ENCODE measurements at places on chromosomes 6 and 20.

- DNase-seq: peak; percentile 25
Observed at GRCh38 chr6:11363881-11364576, 131.6 kb upstream of the NEDD9 start.

- no peak for DNase-seq
Observed at GRCh38 chr6:20476501-20477043, 57.7 kb upstream of the CDKAL1 start.

DNA sequence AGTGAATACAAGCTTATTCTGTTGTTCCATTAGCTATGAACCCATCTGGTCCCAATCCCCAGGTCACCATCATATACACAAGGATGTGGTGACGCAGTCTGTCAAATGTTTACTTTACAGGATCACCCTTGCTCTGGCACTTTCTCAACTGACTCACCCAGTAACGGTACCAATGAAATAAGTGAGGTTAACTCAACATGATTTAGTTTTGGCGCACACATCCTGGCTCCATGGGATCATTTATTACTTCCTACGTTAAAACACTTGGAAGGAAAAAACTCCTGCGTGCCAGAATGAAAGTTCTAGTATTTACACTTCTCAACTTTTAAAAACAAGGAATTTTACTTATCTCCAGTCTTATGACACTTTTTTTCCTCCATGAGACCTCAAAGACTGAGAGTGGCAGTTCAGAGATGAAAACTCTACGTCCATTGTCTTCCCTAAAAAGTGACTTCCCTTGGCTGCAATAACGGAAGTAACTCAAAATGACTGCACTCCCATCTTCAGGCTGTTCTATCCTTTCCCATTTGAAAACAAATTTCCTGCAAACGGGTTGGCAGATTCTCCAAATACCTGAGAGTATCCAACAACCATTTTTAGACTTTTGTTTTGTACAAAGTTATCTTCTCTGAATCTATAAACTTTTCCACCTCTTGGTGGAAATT, 15.9 kb downstream of the AGPAT4 start:
- DNase-seq: no peak

GRCh38 chr6:116017546-116018295, 43.0 kb downstream of the FRK start:
- DNase-seq: peak; percentile 63

- DNase-seq: peak; percentile 81
Observed at GRCh38 chr6:43962458-43962857, 164.8 kb downstream of the MRPL14 start.

DNA sequence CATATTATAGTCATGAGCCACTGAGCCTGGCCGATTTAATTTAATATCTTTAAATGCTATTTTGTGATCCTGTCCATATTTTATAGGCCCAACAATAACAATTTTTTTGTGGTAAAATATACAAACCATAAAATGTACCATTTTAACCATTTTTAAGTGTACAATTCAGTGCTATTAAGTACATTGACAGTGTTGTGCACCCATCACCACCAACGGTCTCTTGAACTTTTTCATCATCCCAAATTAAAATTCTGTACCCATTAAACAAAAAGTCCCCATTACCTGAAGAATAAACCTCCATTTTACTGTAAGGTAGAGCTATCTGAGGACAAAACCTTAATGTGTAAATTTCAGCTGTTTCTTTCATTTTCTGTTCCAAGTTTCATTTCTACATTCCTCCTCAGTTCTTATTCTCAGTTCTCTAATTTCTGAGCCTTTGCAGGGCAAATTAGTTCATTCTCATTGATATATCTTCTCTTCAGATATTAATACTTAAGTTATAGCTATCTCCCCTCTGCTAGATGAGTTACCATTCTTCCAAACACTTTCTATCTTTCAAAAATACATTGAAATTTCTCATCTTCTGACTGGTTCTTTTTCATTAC, 10.3 kb downstream of the MTO1 start:
- peak; percentile 51 for DNase-seq

DNA sequence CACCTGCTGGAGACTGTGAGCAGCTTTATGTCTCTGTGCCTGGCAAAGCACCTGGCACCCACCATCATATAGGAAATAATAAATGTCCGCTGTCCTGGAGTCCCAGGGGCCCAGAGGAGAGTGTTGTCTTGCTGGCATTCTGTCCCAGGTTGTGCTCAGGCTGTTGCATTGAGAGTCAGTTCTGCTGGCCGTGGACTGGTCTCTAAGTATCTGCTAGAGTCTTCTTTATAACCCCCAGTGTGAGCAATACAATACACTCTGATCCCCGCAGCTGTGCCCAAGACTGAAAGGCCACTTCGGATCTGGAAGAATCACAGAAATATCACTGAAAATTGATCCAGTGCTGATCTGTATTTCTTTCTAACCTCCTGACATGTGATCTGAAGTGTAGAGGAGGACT, 38.3 kb upstream of the HINT3 start:
- DNase-seq: no peak

DNA sequence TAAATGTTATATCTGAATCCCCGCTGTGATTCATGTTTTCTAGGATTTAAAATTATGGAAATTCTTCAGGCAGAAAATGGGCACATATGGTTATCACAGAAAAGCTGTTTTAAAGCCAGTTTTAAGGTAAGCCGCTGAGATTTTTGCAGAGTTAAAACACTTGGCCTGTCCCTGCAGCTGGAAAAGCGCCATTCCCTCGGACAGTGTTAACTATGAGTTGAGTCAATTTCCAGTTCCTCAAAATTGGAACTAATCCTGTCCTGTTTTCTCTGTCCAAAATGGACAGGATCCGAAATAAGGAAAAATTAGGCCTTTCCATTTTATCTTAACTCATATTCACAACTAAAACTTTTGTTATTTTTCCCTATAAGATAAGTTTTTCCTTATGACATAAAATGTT, 225.2 kb downstream of the SAMD5 start:
- no peak for DNase-seq

- DNase-seq: no peak
Observed at GRCh38 chr6:109081026-109081425, 13.6 kb downstream of the SESN1 start.

DNA sequence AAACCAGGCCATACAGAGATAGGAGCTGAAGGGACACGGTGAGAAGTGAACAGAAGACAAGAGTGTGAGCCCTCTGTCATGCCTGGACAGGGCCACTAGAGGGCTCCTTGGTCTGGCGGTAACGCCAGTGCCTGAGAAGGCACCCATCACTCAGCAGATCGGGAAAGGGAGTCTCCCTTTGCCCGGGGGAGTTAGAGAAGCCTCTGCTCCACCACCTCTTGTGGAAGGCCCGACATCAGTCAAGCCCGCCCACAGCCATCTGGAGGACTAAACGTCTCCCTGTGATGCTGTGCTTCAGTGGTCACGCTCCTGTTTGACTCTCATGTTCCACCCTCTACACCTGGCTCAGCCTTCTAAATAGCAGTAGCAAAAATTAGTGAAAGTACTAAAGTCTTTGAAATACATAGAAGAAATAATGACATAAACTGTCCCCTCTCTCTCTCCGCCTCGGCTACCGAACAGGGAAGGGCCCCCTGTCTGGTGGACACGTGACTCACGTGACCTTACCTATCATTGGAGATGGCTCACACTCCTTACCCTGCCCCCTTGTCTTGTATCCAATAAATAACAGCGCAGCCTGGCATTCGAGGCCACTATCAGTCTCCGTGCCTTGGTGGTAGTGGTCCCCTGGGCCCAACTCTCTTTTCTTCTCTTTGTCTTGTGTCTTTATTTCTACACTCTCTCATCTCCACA, 66.7 kb downstream of the RPP21 start:
- peak; percentile 72 for DNase-seq

GRCh38 chr6:84560436-84561390, 203.7 kb downstream of the TBX18 start:
- DNase-seq: no peak

DNA sequence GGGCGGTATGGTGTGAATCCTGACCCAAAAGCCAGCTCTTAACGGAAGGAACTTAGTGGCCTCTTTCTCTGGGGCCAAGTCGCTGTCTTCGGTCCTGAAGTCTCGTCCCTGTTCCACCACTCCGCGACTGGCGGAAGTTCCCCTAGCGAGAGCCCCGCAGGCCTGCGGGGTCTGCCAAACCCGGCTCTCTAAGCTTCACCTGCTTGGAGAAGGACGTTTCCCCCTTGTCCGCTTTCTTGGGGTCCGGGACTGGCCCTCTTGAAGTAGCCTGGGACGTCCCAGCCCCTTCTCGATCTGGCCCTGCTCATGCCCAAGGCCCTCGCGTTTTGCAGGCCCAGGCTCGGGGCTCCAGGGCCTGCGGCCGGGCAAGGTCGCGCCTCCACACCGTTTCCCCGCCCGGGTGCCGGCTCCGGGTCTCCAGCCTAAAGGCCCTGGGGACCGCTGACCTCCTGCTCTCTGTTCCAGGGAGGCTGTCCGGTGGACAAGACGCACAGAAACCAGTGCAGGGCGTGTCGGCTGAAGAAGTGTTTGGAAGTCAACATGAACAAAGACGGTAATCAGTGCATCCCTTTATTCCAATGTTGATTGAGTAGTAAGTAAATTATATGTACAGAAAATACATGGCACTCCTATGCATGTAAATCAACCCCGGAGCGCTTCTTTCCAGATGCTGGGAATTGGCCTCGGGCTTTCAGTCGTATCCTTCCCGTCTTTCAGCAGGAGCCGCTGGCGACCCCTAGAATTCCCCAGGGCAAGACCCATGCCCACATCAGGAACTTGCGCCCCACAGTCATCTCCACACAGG, 8.8 kb downstream of the NR2E1 start:
- DNase-seq: peak; percentile 82

- DNase-seq: peak; percentile 65
Observed at GRCh38 chr6:106090001-106090400, 3.9 kb downstream of the PRDM1 start.

DNA sequence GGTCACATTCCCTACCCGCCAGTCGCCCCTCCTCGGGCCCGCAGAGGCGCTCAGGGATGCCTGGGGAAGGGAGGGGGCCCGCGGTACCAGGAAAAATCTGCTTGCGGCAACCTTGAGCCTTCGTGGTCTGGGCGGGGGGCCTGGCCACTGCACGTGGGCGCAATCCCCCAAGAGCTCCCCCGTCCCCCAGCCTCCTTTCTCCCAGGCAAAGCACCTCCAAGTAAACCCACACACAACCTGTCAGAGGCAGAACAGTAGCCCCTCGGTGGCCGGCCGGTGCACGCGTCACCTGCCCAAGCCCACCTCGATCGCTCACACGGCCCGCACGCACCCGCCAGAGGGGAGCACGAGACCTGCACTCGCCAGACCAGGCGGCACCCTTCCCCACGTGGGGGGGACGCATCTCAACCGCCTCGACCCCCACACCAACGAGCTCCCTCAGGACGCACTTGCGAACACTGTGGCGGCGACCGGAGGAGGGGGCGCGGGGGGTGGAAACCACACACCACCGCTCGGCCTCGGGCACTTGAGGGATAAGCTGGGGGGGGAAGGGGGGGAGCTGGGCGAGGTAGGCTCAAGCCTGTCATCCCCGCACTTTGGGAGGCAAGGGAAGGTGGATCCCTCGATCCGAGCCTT, 1955.7 kb upstream of the DEFB115 start:
- DNase-seq: no peak

- no peak for DNase-seq
Observed at GRCh38 chr6:98039904-98040607, 757.0 kb upstream of the MMS22L start.

DNA sequence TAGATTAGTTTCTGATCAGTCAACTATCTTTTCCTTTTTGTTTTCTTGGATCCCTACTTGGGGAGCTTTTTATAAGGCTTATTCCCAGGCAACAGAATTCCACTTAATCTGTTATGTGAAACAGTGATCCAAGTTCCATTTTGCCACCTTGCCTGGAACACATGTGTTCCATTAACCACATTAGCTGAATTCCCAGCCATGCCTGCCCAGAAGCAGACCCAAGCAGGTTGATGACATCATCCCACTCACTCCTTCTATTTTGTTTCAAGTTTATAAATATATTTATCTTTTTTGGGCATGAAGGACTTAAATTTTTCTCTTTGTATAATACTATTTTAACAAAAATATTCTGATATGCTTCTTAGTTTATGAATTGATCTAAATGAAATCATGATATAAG, 587.4 kb downstream of the GRIK2 start:
- DNase-seq: no peak

- peak; percentile 20 for DNase-seq
Observed at GRCh38 chr6:151240036-151240685, 394 bp downstream of the AKAP12 start.

DNA sequence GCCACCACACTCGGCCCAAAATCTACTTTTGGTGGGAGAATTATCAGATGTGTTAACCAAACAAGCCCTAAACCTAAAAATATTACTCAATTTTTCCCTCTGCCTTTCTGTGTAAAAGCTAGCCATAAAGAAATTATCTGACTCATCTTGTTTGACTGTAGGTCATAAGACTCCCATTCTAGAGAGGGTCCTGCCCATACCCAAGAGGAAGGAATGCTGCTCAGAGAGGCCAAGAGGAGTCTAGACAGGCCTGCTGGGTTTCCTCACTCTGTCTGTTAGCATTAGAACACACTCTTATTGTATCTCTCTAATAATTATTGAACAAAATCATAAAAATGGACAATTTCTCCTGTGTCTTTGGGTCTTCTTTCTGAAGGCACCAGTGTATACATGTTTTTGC, 26.1 kb downstream of the C6orf141 start:
- no peak for DNase-seq

GRCh38 chr6:24426729-24427446, 24.2 kb downstream of the MRS2 start:
- DNase-seq: no peak

DNA sequence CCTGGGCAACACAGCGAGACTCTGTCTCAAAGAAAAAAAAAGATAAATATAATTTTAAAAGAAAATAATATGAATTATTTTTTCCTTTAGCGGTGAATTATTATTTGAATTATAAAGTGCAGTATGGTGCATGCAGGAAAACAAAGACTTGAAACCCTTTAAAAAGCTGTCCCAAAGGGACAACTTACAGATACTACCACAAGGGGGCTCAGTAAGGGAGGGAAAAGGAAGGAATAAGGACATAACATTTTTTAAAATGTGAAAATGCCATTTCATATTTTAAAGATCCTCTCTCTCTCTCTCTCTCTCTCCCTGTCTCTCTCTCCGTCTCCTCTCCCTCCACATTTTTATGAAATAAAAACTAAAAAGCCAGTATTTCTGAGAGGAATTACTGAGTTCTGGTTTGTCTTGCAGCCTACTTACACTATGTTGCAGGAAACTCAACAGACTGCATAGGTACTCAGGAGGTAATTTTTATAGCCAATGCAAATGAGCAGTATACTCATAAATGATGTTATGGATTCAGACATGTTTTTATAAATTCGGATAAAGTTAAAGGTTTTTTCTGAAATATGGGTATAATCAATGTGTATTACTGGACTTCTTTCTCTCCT, 455.0 kb upstream of the GJE1 start:
- peak; percentile 26 for DNase-seq

- DNase-seq: no peak
Observed at GRCh38 chr6:14644381-14644780, 526.8 kb downstream of the CD83 start.

- DNase-seq: peak; percentile 82
Observed at GRCh38 chr6:16319813-16320532, 81.6 kb downstream of the GMPR start.

DNA sequence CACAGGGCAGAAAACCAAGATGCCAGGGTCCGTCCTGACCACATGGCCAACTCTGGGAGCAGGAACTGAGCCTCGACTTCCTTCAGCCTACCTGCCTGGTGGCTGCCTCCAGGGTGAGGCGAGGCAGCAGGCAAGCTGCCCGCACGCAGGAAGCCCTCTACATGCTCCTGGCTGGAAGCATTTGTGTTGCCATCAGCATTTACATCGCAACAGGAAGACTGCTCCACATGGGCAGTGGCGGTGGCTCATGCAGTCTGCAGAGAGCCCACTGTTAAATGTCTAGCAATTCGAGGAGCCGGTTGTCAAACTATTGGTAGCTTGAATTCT, 233.8 kb downstream of the SYNDIG1 start:
- no peak for DNase-seq

All from suppressor macrophage treated with lipopolysaccharide for 1 hour (primary cell).